ENCODE measurements at places on chromosomes 1 and 21.
A peak's percentile ranks its signal among the peaks of the same experiment; 100 is the strongest.

GRCh38 chr1:23102289-23102688 lies 66.4 kb downstream of the LUZP1 start:
- no peak for DNase-seq

DNA sequence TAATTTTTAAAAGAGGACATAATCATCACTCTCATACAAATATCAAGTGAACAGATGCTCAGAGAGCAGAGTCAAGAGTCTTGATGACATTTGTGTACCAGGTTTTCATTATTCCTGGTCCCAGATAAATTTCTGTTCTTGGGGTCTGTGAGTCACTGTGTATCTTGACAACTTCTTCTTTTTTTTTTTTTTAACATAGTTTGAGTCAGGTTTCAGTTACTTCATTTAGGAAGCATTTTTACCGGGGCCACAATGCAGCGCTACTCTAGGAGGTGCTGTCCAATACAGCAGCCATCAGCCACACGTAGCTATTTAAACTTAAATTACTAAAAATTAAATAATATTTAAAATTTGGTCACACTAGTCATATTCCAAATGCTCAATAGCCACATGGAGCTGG lies 188.1 kb upstream of the SAMSN1 start:
- DNase-seq = peak; percentile 7

DNA sequence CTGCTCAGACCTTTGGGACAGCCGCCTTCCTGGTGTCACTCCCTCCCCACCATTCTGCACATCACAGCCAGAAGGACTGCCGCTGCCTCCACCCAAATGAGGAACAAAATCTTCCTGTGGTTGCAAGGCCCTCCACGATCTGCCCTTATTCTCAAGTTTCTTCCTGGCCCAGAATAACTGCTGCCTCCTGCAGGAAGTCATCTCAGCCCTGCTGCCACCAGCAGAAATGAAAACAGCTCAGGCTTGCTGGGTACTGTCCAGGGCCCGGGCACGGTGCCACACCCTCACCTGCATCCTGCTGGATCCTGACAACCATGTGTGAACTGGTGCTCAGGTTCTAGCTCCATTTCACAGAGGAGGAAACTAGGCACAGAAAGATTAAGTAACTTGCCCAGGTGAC lies 2.8 kb downstream of the CLDN19 start:
- no peak for DNase-seq

DNA sequence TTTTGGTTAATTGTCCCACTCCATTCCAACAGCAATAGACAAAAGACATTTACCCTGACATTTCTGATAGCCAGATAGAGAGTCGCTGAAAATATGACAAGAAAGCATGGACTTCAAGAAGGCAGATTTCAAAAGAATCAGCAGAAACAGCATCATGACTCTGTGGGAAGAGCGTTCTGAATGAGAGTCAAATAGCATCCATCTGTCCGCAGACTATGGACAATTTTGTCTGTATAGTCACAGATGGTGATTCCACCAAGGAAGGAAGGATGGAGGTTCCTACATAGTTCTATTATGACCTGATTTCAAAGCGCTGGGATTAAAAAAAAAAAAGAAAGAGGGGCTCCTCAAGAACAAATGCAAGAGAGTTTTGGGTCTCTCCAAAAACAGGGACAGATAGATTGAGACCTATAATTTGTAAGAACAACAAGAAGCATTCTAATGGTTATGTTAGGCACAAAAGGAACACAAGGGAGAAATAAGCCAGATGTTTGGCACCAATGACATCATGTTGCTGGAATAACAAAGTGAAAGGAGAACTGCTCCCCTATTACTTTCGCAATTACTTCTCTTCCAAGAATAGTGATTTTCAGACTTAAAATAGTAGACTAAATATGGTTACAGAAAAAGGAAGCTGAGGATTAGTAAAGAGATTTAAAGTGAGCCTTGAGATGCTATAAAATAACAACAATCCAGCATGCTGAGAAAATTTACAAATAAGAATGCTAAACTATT lies 28.5 kb downstream of the NIBAN1 start:
- DNase-seq = no peak

- peak; percentile 55 for DNase-seq
Measured at GRCh38 chr1:1344655-1345361, 4.4 kb downstream of the DVL1 start.

- no peak for DNase-seq
Measured at GRCh38 chr1:236021424-236022135, 43.3 kb downstream of the NID1 start.

- no peak for DNase-seq
Measured at GRCh38 chr1:62230718-62231117, 36.1 kb downstream of the L1TD1 start.

DNA sequence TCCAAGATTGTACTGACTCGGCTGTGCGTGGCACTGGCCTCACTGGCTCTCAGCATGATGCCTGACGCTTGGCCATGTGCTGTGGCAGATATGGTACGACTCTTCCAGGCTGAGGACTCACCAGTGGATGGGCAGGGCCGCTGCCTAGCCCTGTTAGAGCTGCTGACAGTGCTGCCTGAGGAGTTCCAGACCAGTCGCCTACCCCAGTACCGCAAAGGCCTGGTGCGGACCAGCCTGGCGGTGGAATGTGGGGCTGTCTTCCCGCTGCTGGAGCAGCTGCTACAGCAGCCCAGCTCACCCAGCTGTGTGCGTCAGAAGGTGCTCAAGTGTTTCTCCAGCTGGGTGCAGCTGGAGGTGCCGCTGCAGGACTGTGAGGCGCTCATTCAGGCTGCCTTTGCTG lies 2.9 kb downstream of the IPO13 start:
- no peak for DNase-seq

DNA sequence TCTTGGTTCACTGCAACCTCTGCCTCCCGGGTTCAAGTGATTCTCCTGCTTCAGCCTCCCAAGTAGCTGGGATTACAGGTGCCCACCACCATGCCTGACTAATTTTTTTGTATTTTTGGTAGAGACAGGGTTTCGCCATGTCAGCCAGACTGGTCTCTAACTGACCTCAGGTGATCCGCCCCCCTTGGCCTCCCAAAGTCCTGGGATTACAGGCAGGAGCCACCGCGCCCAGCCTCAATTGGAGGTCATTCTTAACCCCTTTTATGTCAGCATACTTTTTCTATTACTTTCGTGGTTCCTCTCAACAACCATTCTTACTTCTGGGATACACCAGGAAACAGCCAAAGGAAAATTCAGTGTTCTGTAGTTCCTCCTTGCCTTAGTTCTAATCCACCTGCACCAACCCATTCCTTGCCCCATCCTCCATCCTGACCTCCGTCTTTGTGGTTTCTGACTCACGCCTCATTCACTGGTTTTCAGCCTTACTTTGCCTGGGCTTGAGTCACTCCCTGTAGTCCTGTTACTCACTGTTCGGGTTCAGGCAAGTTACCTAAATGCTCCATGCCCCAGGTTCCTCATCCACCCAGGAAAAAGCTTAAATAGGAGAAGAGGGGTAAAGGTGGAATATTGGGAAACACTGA lies 12.9 kb upstream of the BCL10 start:
- DNase-seq = no peak

DNA sequence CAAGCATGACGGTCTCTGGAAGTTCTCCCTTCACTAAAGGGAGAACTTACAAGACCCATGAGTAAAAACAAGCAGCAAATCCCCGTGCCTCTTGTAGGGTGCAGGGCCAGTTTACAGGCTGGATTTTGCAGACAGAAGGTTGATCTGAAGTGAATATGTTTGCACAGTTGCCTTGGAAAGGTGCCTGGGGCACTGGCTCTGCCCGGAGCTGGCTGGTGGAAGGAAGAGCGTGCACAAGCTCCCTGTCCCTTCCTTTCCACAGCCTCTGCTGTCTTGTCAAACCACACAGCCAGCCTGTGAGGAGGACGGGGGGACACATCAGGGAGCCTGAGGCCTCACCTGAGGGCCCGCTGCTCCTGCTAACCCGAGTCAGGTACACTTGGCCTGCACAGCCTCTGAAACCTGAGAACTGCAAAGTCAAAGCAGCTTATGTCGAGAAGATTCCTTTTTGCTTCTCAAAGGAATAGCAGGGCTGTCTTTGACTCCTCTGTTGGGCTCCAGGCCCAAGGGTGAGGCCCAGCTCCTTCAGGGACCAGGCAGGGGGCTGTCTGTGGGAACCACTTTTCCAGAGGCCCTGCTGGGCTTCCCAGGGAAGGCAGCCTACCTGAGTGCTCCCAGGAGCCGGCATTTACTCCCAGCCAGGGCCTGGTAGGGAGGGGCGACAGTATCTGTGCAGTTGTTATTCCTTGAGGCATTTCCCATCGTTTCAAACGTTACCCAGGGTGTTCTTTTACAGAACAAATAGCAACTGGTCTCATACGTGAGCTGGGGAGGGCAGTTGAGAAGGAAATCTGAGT lies 251.5 kb downstream of the SIPA1L2 start:
- no peak for DNase-seq

GRCh38 chr1:207862241-207862787 lies 48.6 kb downstream of the CD34 start:
- DNase-seq = no peak
